Stimulated activated CD8-positive, alpha-beta memory T cell treated with anti-CD3 and anti-CD28 coated beads, Interleukin-7, amount 100 ng/mL, for 24 hours (primary cell): ENCODE measurements at places on chromosomes 11 and 22.

DNA sequence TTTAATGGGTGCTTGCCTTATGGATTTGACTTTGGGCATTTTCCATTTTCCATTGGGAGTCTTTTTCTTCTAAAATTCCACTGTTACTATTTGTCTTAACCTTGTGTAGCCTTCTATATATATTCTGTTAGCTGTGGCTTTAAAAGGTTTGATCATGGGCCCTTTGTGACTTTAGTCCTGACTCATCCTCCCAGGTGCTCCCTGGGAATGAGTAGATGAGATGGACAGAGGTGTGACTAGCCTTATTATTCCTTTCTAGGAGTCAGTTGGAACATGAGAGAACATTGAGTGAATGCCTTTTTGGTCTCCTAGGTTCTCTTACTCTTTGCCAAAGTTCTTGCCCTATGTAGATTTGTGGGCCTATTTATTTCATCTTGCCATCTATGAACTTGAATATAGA, 39.0 kb downstream of the DDX10 start:
- DNase-seq: no peak

DNA sequence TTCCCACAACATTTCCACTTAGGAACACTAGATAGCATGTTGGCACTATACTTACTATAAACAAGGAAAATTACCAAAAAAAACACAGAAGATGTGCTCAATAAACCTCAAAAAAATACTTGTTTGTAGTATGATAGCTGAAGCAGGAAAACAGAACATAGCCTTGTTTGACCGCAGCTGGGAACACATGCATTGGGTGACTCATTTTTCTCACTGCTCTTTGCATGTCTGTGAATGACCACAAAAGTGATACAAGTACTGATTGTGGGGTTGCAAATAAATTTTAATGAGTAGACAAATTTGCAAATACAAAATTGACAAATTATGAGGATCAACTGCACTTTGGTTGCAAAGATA, 22.8 kb upstream of the GUCY1A2 start:
- DNase-seq: no peak

GRCh38 chr11:45926001-45926401, 3.5 kb downstream of the LARGE2 start:
- no peak for DNase-seq

- no peak for DNase-seq
Measured at GRCh38 chr11:86571273-86571948, 101.0 kb downstream of the ME3 start.

GRCh38 chr11:76798671-76799065, 15.5 kb downstream of the TSKU start:
- DNase-seq: no peak

DNA sequence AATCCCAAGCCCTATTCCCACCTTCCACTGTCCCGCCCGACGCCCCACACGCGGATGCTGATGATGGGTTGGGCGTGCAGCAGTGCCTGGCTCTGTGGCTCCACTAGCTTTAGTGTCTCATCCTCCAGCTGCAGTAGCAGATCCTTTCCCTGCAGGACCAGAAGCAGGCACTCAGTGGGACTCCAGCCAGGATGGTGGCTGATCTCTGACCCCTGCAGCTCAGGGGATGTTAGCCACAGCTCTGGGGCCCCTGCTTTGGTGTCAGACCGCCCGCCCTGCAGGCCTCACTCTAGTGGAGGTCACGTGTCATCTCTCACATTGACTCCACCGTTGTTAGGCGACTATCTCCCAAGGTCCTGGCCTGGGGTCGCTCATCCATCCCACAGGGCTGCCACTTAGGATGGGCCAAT, 11.8 kb downstream of the SMPD1 start:
- no peak for DNase-seq

- DNase-seq: no peak
Measured at GRCh38 chr11:113272927-113273615, 41.3 kb upstream of the TTC12 start.

DNA sequence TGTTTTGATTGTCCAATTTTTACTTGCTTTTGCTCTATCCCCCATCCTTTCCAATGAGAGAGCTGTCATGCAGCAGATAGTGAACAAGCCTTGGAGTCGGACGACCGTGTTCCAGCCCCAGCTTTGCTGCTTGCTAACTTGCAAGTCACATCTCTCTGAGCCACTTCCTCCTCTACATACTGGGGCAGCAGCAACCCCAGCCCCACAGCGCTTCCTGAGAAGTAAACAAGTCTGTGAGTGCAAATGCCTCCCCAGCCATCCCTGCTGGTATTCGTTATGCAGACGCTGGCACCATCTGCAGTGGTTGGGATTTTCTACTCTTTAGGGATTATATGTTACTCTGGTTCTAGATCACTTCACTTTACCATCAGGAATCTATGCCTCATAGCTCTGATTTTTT, 35.0 kb downstream of the TPBGL start:
- peak; percentile 33 for DNase-seq

- DNase-seq: no peak
Measured at GRCh38 chr11:32529994-32530588, 53.5 kb upstream of the EIF3M start.

DNA sequence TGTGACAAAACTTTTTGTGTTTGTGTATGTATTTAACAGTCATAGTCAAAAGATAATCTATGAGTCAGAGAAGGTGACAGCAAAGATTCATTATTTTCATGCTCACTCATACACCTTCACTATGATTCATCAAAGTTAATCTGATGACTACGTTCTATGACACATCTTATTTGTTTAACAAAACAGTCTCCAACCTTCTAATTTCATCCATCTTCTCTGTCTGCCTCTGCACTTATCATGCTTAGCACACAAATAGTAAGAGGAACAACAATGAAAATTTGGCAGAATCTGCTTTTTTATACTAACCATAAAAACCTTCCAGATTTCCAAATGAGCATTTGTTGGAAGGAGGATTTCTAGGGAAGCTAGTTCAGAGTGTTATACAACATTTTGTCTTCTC, 568.9 kb downstream of the LUZP2 start:
- no peak for DNase-seq

DNA sequence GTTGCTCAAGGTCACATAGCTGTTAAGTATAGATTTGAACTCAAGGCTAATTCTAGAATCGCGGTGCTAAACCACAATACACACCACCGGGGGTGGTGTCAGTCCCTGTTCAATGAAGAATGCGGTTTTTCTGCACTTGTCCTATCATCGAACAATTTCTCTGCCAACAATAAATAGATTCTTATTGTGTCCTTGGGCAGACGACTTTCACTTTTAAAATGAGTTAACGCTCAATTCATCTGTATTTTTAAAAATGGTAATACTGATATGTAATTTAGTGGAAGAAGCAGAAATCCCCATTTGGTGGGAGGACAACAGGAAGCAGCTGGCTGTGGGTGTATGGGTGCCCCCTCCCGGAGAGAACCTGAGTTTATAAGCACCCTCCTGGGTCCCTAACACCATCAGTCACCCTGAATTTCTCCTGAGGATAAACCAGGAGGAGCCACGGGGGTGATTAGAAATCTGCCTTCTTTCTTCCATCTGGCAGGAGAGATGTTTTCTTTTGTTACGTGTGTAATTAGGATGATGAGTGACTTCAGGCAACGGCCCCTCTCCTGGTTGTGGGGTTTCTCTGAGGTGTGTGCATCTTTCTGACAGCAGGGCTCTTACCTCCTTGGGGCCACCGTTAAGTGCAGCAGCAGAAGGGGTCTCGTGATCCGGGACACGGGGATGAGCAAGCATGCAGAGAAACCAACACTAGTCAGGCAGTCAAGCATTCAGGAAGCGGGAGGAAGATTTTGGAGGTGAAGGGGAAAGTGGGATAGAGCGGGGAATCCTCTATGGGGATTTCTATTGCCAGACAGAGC, 87.7 kb downstream of the GRAMD1B start:
- no peak for DNase-seq

DNA sequence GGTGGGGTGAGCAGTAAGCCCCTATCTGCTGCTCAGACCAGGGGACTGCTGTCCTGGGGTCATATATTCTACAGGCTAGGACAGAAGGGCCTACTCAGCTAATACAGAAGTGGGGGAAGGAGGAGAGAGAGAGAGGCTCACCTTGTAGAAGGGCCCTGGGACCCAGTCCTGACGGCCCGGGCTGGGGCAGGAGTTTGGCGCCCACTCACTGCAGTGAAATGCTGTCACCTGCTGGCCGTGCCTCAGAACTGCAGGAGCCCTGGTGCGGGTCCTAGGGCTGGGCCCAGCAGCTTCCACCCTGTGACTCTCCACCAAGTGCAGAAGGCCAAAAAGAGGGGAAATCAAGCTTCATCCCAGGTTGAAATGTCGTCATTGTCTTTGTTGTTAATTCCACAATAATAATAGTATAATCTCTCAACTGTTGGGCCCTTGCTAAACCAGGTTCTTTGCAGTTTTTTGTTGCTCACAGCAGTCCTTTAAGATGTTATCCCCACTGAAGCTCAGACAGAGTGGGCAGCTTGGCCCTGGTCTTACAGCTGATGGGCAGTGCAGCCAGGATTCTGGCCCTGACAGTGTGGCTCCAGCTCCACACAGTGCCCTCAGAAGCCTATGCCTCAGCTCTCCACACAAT, 29.6 kb downstream of the TRIM29 start:
- DNase-seq: peak; percentile 46

- no peak for DNase-seq
Measured at GRCh38 chr22:41140365-41140957, 48.1 kb downstream of the EP300 start.

- DNase-seq: peak; percentile 87
Measured at GRCh38 chr22:49936018-49936972, 17.9 kb downstream of the CRELD2 start.

DNA sequence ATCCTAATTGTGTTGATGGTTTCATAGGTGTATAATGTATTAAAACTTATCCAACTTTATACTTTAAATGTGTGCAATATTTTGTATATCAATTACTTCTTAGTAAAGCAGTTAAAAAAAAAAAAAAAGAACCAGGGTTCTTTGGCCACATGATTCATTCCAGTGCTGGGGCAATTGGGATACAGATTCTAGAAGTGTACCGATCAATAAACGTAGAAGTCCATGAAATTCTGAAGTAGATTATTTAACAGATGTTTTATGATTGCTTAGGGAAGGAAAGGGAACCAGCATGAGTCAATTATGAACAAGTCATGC, 51.0 kb downstream of the MAPK1 start:
- no peak for DNase-seq

GRCh38 chr11:72190631-72191071, 1.3 kb upstream of the FOLR1 start:
- no peak for DNase-seq

DNA sequence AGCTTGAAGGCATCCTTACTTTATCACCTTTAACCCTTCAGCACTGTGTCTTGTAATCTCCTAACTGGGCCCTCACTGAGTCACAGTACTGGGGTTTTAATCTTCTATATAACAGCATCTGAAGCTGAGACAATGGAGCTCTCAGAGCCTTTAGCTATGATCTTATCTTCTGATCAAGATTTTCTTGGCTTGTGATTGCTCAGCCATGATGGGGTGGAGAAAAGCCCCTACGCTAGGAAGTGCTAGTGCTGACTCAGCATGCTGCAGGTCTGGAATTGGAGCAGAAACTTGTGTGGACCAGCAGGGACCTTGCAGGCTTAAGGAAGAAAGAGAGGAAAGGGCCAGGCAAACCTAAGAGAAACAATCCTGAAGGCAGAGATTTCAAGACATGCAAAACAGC, 71.7 kb upstream of the EED start:
- no peak for DNase-seq

DNA sequence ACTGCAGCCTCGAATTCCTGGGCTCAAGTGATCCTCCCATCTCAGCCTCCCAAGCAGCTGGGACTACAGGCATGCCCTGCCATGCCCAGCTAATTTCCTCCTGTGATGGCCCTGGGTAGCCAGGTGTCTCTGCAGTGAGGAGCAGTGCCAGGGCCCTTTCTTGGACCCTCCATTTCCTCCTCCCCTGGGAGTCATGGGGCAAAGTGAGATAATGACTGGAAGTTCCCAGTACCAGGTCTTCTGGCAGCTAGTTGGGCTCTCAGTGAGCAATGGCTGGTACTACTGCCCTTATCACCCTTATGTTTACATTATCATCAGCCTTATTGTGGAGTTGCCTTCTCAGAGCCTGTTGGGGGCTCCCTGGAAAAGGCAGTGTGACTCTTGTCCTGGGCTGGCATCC, 17.6 kb downstream of the DAGLA start:
- DNase-seq: no peak

DNA sequence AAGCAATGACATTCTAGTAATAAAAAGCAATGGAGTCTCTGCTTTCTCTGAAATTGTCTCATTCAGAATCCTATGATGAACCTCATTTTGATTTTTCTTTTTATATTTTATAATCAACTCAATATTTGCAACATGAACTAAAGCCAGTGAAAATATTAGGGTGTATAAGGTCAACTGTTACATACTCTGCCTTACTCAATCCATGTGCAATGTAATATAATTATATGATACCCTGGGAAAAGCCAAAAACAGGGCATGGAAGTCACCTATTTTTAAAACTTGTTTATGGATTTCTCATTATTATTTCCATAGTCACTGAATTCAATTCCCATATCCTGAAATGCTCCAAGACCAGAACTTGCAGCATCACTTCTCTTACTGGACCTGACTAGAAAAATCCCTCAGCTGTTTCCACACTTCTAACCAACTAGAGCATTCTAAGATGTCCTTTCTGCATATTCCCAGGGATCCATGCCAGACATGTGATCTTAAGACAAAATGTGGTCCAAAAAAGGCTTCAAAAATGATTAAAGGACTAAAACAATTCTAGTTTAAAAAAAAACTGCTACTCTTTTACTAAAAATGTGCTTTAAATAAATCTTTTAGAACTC, 97.3 kb downstream of the GUCY1A2 start:
- no peak for DNase-seq

GRCh38 chr11:98710986-98711385, 309.8 kb upstream of the CNTN5 start:
- DNase-seq: no peak

DNA sequence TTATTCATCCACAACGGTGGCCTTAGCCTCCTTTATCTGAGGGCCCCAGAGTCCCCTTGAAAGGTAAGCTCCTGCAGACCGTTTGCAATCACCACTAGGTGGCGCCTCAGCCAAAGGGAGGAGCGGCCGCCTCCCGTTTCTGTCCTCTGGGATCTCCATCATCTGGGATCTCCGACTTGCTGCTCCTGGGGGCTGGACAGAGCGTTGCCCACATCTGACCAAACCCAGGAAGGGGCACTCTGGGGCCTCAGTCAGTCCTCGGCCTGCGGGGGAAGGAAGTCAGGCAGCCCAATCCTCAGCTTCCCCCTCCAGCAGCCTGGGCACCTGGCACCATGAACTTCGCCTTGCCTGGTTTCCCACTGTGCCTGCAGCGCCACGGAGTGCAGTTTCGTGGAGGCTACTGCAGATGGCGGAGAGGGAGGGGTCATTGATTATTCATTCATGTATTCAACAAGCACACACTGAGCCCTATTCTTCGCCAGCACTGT, 23.5 kb downstream of the TP53I11 start:
- peak; percentile 25 for DNase-seq

- DNase-seq: no peak
Measured at GRCh38 chr11:80082406-80082805, 641.6 kb upstream of the TENM4 start.

DNA sequence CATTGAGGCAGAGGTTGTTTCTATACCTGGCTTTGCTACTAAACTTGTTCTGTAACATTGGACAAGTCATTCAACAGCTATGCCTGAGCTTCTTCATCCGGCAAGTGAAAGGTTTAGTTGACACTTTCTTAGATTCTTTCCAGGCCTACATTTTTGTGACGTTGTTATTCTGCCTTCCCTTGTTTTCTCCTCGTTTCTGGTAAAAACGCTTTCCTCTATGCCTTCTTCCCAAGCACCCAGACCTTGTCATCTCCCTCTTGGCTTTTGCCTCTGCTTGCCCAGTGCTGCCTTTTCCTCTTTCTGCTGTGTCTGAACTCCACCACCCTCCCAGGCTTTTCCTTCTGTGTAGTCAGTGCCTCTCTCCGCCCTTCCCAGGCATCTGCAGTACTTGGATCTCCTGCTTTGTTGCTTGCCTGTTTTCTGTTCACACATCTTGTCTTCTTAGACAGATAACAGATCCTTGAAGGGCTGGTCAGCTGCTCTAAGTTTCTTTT, 1.4 kb upstream of the AMOTL1 start:
- DNase-seq: no peak
